Central memory CD8-positive, alpha-beta T cell (primary cell): ENCODE measurements at places on chromosomes 7 and 10.

DNA sequence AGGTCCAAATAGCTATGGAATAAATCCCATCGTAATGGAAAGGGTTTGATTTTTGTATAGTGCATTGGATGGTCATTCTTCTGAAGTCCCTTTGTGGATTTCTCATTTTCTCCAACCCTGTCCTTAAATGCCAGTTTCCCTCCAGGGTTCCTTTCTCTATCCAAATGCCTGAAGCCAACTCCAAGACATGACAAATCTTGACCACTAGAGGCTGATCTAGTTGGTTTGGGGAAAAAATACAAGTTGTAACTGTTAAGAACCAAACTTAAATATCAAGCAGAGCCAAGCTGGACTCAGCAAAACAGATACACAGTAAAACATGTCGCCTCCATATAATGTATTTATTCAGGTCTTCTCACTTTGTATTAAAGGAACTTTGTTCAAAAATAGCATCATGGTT lies 28.7 kb downstream of the FRMD4A start:
- H3K27ac ChIP-seq, result no peak overlapping the region
- peaks cover 19% of the 10 kb centered on the region for H3K27me3 ChIP-seq
- H3K4me3 ChIP-seq, result no peak overlapping the region
- H3K4me1 ChIP-seq, result no peaks in the 10 kb centered on the region
- DNase-seq, result no peak

- no peak overlapping the region for H3K4me3 ChIP-seq
- no peaks in the 10 kb centered on the region for H3K4me1 ChIP-seq
- no peaks in the 10 kb centered on the region for H3K27me3 ChIP-seq
- H3K36me3 ChIP-seq, result peaks cover 3% of the 10 kb centered on the region
- H3K27ac ChIP-seq, result no peak overlapping the region
Observed at GRCh38 chr7:156667110-156667426, 26.5 kb downstream of the RNF32 start.

DNA sequence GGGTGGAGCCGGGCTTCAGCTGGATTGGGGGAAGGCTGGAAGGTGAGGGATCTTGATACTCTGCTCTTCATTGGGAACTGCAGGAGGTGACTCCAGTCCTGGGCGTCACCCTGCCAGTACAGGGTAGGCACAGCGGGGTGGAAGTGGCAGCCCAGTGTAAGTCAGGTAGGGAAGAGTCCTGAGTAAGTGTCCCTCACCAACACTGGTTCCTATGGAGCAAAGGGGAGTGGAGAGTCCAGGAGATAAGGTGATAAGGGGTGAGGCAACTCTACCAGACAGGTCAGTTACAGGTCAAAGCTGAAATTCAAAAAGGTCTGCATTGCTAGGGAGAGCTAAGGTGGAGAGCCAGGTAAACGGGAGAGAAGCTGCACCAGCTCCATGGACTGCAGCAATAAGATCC lies 145.6 kb upstream of the NFE2L3 start:
- no peak overlapping the region for H3K27ac ChIP-seq
- H3K36me3 ChIP-seq, result no peaks in the 10 kb centered on the region
- no peak for DNase-seq
- H3K4me1 ChIP-seq, result no peaks in the 10 kb centered on the region

DNA sequence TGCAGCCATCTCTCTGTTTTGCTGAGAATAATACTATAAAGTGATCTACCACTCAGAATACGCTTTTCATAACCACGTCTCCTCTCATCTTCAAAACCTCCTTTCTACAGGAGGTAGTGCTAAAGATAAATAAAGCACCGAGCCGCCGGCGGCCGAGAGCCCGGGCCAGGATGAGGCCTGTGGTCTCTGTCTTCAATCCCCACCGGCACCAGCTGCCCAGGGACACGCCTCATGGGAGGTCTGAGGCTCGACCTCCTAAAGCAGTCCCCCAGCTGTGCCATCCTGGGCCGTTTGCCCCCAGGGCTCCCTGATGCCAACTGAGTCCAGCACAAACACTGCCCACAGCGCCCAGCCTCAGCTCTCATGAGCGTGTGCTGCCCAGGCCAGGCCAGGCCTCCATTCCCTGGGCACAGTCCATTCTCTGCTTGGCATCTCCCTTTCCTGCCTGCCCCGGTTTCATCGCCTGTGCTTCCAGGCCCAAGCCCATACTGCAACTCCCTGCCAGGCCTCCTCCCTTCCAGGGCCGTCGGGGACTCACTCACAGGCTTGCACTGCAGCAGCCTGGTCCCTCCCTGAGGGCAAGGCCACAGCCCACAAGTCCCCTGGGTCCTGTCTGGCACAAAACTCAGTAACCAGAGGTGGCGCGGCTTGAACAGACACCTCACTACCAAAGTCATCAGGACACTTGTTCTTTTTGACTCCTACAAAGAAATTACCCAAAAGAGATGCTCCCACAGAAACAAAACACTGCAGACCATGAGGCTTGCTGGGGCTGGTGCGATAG lies 2.5 kb downstream of the INTS1 start:
- peaks cover 25% of the 10 kb centered on the region for H3K36me3 ChIP-seq
- DNase-seq, result no peak
- peaks cover 4% of the 10 kb centered on the region for H3K27me3 ChIP-seq
- peak overlapping the region; percentile 88 for H3K4me3 ChIP-seq
- H3K27ac ChIP-seq, result peak overlapping the region; percentile 91

GRCh38 chr7:50306494-50307367 lies 2.2 kb downstream of the IKZF1 start:
- H3K4me3 ChIP-seq, result peak overlapping the region; percentile 96
- no peaks in the 10 kb centered on the region for H3K27me3 ChIP-seq
- H3K4me1 ChIP-seq, result peaks cover 59% of the 10 kb centered on the region
- H3K36me3 ChIP-seq, result peaks cover 56% of the 10 kb centered on the region
- peak overlapping the region; percentile 99 for H3K27ac ChIP-seq
- DNase-seq, result no peak

DNA sequence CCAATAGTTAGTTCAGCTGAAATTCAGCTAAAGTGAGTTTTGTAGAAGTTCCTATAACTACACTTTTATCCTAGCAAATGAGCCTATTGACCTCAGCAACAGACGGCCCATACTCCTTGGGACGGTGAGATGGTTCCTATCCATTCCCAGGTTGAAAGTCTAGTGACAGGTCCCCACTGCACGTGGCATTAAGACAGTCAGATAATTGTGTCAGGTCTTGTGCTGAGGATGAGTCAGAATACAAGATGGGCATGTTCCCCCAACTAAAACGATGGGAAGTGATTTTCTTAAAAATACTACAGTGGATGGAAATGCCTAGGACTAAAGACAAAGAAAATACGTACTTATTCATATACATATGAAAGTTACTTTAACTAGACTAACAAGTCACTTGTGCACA lies 2.1 kb downstream of the CAV1 start:
- H3K36me3 ChIP-seq, result peaks cover 4% of the 10 kb centered on the region
- H3K27ac ChIP-seq, result no peak overlapping the region
- DNase-seq, result no peak
- peak overlapping the region; percentile 79 for H3K4me3 ChIP-seq

- no peak overlapping the region for H3K4me3 ChIP-seq
- H3K36me3 ChIP-seq, result no peaks in the 10 kb centered on the region
- no peak for DNase-seq
- H3K4me1 ChIP-seq, result no peaks in the 10 kb centered on the region
Observed at GRCh38 chr7:102934239-102934638, 21.4 kb downstream of the LRRC17 start.
